ENCODE measurements at places on chromosomes 12 and 14.

DNA sequence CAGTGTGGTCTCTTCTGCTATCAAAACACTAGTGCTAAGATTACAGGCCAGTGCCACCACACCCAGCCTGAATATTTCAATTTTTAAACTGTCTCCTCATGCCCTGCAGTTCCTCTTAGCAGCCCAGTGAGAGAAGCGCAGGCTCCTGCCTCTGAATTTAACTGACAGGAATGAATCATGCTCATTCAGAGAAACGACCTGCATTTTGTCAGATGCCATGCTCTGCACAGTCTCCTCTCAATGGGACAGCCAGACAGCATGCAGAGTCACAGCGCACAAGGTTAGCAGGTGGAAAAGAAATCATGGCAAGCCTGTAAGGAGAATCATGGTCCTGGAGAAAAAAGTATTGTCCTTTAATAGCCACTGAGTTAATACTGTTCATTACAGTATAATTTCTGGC, 691.0 kb upstream of the SEL1L start:
- DNase-seq, result no peak

- no peak for DNase-seq
Observed at GRCh38 chr14:25052921-25053320, 3.0 kb upstream of the STXBP6 start.

GRCh38 chr14:105481886-105482457, 4.7 kb upstream of the CRIP1 start:
- DNase-seq, result peak; percentile 79

DNA sequence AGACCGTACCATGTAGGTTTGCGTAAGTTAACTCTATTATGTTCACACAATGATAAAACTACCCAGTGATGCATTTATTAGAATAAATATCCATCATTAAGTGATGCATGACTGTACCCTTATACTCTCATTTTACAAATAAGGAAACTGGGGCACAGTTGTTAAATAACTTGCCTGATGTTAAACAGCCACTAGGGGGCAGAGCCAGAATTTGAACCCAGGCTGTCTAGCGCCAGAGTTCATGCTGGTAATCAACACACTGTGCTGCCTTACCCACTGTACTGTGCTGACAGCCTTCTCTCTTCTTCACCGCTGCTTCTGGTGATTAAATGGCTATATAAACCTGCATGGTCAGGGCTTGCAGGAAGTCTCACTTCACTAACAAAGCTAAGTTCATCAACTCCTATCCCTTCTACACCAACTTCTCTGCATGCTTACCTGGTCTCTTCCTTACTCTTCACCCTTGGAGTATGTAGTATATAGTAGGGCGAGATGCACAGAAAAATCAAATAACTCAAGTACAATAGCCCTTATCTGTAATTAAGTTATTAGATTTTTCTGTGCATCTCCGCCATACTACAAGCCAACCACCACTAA, 43.6 kb upstream of the APPL2 start:
- peak; percentile 45 for DNase-seq

DNA sequence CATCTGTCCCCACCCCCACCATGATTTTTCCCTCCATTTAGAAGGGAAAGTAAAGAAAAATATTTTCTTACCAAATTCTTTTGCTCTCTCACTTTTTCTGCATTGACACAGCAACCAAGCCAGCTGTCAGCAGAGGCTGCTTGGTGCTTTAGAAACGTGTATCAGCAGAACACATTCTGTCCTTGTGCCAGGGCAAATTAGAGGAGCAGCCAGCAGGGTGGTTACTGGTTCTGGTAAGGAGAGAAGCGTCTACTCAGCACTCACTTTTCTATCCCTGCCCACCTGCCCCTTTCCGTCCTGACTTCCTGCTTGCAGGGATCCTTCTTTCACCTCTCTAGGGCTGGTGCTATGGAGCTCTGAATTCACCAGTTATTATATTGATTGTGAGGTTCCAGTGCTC, 327.5 kb upstream of the PDE3A start:
- DNase-seq, result no peak

- DNase-seq, result no peak
Observed at GRCh38 chr14:51081209-51081608, 13.7 kb downstream of the TRIM9 start.

DNA sequence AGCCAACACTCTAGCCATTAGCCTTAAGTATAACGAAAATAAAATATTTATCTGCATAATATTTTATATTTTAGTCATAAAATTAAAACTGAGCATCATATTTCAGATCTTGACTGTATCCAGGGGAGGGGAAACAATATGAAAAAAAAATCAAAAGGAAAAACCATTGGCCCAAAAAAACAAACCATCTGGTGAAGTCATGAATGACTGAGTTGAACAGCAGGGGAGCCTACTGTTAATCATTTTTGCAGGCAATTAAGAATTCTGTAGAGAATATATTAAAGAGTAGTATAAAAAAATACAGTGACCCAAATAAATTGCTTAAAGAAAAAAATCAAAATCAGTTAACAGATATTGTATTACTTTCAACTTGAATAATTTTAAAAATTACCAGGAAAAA, 224.8 kb downstream of the C12orf50 start:
- DNase-seq, result no peak

- DNase-seq, result no peak
Observed at GRCh38 chr12:105522166-105522825, 191.8 kb downstream of the C12orf75 start.

- DNase-seq, result no peak
Observed at GRCh38 chr12:132351751-132352495, 22.5 kb upstream of the GALNT9 start.

GRCh38 chr14:64637735-64638473, 66.3 kb upstream of the PLEKHG3 start:
- DNase-seq, result peak; percentile 1

DNA sequence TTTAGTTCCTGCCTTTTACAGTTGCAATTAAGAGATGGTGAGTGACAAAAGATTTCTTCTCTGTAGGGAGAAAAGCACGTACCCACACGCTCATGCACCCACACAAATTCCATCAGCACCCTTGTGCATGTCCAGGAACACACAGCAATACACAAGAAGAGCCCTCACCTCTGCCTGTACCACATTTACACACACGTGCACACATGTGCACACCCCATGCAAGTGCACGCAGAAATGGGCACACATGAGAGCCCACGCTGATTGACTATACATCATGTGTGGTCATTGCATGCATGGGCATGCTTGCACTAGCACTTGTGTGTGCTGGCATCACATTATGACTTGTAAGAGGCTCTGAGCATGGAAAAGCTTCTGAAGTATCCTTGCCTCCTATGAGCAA, 70.5 kb downstream of the SERPINA3 start:
- DNase-seq, result no peak

DNA sequence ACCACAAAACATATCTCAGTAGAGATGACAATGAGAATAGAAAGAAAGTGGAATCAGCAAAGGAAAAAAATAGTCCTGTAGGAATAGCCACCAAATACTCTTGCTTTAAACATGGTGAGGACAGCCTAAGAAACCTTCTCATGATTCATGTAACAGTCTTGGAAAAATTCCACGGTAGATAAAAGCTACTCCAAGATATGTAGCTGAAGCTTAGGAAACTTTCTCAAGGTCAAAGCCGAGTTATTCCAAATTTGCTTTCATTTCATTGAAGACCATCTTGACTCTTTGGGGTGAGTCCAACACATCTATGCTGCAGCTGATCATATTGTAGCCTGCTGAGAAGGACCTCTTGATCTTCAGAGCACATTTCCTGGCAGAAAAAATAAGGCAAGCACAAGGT, 157.6 kb downstream of the PAH start:
- DNase-seq, result no peak

DNA sequence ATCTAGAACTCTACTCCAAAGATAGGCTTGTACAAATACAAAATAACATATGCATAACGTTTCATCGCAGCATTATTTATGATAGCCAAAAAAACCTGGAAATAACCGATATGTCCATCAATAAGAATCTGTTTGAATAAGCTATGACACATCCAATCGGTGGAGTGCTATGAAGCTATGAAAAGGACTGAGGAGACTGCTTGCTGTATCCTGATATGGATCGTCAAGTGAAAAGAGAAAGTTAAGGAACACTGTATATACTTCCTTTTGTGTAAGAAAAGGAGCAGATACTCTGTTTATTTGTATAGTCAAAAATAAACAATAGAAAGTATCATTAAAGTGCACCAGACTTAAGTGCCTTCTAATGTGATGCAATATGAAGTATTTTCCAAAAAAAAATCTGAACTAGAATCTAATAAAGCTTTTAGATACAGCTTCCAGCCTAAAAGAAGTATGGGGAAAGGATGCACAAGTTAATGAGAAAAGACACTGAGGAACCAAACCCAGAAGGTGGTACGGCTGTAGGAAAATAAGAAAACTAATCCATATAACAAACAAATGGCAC, 645 bp upstream of the KLHDC1 start:
- no peak for DNase-seq

- no peak for DNase-seq
Observed at GRCh38 chr12:110972866-110973265, 52.5 kb upstream of the MYL2 start.

- DNase-seq, result no peak
Observed at GRCh38 chr12:122979001-122979907, 1.2 kb upstream of the ARL6IP4 start.

- no peak for DNase-seq
Observed at GRCh38 chr14:47425302-47425701, 250.1 kb downstream of the MDGA2 start.

GRCh38 chr14:78983126-78983525, 813.0 kb downstream of the NRXN3 start:
- DNase-seq, result no peak

- DNase-seq, result no peak
Observed at GRCh38 chr14:104372390-104373054, 207.0 kb upstream of the C14orf180 start.

DNA sequence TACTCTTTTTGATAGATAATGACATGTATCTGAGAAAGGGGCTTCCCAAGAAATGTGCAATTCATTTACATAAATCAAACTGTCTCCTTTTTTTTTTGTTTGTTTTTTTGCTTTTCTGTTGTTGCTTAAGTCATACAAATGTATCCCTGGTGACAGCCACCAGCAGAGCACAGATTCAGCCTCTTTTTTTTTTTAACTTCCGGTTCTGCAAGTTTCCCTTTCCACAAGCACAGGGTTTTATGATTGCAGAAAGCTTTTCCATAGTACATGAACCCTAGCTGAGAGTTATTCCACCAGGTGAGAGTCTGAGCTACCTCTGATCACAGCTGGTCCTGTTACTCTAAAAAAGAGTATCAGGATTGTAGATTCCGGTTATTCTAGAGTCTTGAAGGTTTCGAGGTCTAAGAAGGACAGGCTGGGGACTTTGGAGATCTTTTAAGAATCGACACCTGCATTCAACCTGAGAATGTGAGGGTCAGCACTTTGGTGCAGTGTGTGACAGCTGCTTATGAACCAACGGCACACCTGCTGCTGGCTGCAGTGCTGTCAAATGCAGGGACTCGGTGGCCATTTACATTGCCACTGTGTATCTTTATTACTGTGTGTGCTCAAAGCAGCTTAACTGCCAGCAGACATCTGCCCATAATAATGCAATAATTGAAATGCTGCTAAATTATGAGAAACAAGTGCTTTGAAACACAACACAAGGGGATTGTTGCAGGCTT, 551.7 kb downstream of the NRXN3 start:
- DNase-seq, result no peak

GRCh38 chr14:101022916-101023435, 119.5 kb upstream of the RTL1 start:
- no peak for DNase-seq

DNA sequence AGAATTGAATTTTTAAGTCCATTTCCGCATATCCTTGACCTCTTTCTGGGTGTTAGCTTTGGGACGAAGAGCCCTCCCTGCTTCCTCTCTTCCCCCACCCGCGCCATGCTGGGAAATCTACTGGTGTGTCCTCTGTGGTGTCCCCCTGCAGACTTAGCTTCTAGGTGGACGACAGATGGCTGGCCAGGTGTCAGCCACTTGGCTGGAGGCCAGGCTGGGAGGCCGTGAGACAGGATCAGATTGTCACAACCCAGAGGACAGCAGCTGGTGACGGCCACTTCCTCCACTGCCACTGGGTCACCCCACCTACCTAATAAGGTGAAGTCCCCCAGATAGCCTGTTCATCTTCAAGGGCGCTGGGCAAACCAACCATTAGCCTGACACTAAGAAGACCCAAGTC, 13.3 kb upstream of the DTX1 start:
- DNase-seq, result no peak

DNA sequence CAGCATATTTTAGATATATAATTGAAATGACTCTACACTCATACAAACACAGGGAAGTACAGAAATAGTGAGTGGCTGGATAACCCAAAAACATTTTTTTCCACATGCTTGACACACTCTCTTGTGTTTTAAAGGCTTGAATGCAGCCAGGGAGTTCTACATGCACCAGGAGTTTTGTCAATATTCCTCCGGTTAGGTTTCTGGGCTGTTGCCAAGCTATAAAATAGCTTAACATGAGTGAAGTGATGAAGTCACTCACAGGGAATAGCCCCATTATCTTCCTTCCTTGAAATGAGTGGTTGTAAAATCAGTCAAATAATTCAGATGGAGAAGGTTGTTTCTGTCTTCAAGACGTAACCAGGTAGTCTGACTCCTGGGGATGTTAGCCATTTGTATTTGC, 582.7 kb downstream of the SLC6A15 start:
- DNase-seq, result no peak

DNA sequence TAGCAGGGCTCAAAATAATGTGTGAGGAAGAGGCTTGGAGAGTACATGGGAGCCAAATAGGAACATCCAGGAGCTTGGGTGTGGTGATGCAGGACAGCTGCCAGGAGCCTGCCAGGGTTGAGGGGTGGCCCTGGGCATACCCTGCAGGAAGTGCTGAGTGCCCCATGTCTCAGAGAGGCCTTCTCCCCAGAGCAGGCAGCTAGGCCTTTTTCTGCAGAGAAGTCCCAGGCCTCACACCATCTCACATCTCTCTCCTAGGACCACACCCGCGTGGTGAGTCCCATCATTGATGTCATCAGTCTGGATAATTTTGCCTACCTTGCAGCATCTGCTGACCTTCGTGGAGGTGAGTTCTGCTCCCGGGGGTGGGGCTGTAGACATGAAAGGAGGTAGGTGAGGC, 66.9 kb downstream of the ERH start:
- DNase-seq, result no peak
